ENCODE measurements at places on chromosomes 12 and 14.

DNA sequence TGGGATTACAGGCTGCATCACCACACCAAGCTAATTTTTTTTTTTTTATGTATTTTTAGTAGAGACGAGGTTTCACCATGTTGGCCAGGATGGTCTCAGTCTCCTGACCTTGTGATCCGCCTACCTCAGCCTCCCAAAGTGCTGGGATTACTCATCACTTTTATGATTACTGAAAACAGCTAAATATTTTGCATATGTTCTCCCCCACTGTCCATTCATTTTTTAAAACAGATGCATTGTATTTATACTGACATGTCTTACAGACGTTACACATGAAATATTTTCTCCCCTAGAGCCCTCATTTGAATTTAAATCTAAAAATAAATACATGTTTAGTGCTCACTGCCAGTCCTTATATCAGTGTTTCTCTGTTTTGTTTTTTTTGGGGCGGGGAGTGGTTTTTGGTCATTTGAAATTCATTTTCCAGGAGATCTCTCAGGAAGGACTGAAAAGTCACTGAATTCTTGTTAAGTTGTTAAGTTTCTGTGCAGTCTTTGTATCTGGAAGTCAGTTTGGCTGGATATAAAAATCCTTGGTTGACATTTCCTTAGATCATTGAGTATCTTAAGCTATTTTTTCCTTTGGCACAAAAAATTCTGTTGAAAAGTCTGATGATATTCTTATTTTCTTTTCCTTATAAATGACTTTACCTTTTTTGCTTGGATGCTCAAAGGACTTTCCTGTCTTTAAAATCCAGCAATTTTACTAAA lies 9.4 kb downstream of the FBXO21 start:
- no peak for DNase-seq

GRCh38 chr12:130932061-130932930 lies 21.4 kb upstream of the ADGRD1 start:
- DNase-seq: no peak

DNA sequence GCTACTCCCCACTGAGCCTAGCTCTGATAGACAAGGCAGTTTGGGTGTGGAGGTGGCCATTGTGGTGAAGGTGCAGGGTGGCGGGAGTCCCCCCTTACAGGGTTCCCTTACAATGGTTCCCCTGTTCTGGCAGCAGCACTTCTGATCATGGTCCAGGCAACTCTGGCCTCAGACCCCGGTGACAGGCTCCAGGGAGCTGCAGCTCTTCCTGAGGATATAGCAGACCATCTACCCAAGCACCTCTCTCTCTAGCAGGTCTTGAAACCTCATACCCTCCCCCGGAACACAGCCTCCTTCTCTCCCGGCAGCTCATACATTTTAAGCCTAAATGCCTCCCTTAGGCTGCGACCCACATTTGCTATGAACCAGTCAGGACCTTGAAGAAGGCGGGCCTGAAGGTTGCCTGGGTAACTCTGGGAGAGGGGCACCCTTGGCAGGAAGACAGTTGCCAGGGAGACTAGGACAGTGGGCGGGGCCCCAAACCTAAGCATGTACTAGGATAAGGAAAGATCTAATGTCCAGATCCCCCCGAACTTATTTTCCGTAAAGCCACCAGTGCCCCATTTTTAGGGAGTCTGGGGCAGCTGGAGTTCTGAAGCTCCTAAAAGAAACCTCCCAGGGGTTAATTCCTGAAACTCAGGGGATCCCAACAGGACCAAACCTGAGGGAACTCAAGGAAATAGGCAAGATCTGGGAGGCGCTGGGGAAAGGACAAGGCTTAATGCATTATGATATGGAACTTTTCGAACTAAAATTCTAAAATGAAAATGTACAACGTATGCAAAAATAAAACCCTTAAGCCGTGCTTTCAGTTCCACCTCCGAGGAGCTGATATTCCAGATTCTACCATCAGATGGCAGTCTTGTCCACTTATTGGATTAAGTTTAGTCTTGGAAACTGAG lies 4.5 kb upstream of the GDF11 start:
- DNase-seq: peak; percentile 71

- DNase-seq: no peak
Observed at GRCh38 chr14:76967788-76968187, 60.7 kb downstream of the IRF2BPL start.

- DNase-seq: no peak
Observed at GRCh38 chr12:128959901-128960300, 106.6 kb downstream of the GLT1D1 start.

DNA sequence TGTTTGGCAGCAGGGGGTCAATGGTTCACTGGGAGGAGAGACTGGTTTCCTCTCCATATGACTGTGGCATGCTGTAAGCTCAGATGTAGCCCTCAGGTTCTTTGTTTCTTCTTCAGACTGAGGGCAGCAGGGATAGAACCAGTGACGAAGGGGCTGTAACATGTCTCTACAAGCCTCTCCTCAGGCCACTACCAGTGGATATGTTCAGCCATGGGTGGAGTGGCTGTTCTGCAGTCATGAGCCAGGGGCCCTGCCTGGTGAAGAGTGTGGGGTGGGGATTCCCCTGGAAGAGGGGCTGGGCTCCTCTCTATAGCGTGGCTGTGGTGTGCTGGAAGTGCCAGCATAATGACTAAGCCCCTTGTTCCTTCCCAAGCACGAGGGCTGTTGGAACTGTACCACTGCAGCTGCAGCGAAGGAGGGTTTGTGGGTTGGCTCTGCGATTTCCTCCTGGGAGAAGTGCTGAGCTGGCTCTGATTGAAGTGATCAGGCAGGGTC lies 55.8 kb downstream of the CMAS start:
- DNase-seq: peak; percentile 27

- DNase-seq: no peak
Observed at GRCh38 chr12:47990351-47991105, 13.7 kb downstream of the COL2A1 start.

- DNase-seq: no peak
Observed at GRCh38 chr14:23217032-23218020, 20.4 kb upstream of the RNF212B start.

DNA sequence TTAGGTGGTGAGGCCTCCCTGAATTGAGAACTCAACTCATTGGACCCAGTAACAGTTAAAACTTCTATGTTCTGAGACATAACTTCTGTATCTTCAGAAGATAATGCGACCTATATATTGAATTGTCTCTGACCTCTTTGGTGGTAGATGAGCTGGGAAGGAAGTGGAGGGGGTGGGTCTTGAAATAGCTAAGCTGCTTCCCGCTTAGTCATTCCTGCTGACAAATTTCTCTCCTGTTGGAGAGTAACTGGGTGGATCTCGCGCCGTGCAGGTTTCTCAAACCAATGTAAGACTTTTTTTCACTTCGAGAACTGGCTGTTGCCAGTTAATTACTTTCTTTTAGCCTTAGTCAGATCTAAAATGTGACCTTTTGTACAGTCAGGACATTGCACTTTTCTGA lies 100.8 kb downstream of the PPHLN1 start:
- no peak for DNase-seq

GRCh38 chr12:67877727-67878126 lies 111.5 kb upstream of the IFNG-AS1 start:
- no peak for DNase-seq

GRCh38 chr12:47218191-47218654 lies 138.5 kb upstream of the AMIGO2 start:
- DNase-seq: no peak

- DNase-seq: no peak
Observed at GRCh38 chr12:130087222-130087621, 75.0 kb upstream of the FZD10 start.

DNA sequence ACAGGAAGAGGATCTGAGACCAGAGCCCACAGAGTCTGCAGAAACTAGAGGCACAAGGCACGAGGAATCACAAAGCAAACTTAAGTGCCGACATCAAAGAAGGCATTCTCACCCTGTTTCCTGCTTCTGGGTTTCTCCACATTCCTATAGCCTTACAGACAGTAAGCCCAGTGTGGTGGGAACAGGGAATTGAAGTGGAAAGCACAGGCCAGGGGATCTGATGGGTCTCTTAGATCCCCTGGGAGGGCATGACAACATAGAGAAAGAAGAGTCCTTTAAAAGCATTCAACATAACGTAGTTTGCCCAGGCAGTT lies 75.6 kb upstream of the FRMD6 start:
- DNase-seq: no peak

GRCh38 chr14:85590784-85591183 lies 60.8 kb downstream of the FLRT2 start:
- DNase-seq: no peak

- no peak for DNase-seq
Observed at GRCh38 chr12:16346958-16347357, 487 bp upstream of the MGST1 start.

GRCh38 chr14:25909045-25909747 lies 688.6 kb downstream of the NOVA1 start:
- DNase-seq: no peak

- no peak for DNase-seq
Observed at GRCh38 chr14:70794294-70794693, 15.0 kb downstream of the MAP3K9 start.

GRCh38 chr12:83010169-83010804 lies 323.6 kb downstream of the TMTC2 start:
- no peak for DNase-seq

DNA sequence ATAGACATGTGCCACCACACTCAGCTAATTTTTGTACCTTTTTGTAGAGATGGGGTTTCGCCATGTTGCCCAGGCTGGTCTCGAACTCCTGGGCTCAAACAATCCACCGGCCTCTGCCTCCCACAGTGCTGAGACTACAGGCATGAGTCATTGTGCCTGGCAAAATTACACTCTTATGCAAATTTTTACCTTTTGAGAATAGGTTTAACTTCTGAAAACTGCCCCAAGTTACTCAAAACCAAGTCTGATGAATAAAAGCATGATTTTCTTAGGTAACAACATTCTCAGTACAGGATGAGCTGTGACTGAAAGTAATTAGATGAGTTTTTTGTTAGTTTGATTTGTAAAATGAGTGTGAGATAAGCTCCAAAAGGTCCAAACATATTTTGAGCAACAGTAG lies 166.0 kb downstream of the RPS29 start:
- DNase-seq: no peak

DNA sequence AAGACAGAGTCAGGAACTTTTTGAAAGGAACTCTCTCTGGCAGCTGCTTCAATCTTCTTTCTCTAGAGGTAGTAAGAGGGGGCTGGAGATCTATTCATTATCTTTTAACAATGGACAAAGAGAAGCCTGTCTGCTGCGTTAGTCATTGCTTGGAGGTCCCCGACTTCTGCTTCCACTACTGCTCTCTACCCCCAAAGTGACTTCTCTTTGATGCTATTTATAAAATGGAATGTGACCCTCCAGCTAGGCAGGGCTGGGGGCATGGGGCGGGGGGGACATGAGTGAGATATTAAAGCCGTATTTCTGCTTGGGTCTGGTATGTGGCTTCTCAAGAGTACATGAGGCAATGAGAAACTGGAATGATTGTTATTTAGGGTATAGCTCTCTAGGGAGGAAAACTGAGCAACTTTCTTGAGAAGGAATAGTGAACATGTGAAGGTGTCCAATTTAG lies 41.4 kb upstream of the NUDT4 start:
- DNase-seq: peak; percentile 18

- no peak for DNase-seq
Observed at GRCh38 chr14:55458800-55459515, 18.5 kb upstream of the TBPL2 start.

GRCh38 chr12:19130224-19131024 lies 891 bp downstream of the PLEKHA5 start:
- peak; percentile 34 for DNase-seq

GRCh38 chr12:4031703-4032291 lies 158.6 kb upstream of the PARP11 start:
- peak; percentile 21 for DNase-seq

Data from hepatic stellate cell (primary cell).